ENCODE measurements at places on chromosomes 4 and X.

- no peak for DNase-seq
These were observed 315.2 kb upstream of the HTR2C start for GRCh38 chrX:114268643-114269042.

DNA sequence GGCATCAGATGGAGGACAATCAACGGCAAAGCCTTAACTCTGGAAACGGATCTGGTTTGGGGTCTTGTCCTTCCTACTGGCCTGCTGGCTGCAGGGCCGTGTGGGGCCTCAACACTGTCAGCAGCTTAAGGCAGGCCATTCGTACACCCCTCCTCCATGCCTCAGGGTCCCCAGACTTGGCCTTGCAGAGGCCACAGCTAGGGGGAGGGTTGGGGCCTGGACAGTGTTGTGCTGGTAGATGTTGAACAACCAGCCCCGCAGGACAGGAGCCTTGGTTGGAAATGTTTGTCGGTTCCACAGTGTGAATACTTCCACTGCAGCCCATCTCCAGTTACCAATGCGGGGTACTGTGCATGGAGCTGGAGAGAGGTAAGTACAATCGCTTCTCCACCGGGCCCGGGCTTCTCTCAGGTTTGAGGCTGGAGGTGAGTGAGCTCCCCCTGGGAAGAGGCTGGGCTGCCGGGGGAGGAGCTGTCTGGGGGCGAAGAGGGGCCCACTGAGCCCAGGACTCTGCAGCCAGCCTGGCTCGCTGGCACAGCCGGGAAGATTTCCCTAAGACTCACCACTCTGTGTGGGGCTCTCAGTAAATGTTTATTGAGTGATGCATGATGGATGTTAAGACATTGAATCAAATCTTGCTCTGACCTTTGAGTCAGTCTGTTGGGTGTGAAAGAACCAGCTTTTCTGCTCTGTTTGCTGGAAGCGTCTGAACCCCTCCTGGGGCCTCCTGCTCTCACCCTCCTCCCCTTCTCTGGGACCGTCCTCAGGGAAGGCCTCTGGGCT, 19.7 kb upstream of the GPR78 start:
- DNase-seq = no peak

DNA sequence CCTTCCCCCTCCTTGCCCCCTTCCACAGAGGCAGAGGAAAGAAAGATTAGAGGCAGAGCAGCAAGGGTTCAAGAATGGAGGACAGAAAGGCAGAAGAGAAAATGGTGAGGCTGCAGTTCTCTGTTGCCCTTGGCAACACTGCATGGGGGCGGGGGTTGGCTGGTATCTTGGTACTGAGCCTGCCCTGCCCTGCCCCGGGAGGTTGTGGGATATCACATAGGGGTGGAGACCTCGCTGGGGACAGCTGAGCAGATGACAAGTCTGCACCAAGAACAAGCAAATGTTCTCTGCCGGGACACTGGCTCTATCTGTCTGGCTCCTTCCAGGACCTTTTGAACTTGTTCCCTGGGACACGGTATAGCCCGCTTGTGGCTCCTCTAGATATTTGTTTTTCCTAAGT, 39.8 kb downstream of the NHS start:
- DNase-seq = no peak

DNA sequence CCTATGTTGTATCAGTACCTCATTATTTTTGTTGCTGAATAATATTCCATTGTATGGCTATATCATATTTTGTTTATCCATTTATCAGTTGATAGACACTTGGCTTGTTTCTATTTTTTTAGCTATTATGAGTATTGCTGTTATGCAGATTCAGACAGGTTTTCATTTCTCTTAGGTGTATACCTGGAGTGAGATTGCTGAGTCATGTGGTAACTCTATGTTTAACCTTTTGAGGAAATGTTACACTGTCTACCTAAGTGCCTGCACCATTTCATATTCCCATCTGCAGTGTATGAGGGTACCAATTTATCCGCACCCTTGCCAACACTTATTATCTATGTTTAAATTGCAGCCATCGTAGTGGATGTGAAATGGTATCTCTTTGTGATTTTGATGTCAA, 43.0 kb upstream of the SH3RF1 start:
- DNase-seq = no peak

GRCh38 chrX:17359500-17359899, 15.5 kb upstream of the NHS start:
- no peak for DNase-seq

DNA sequence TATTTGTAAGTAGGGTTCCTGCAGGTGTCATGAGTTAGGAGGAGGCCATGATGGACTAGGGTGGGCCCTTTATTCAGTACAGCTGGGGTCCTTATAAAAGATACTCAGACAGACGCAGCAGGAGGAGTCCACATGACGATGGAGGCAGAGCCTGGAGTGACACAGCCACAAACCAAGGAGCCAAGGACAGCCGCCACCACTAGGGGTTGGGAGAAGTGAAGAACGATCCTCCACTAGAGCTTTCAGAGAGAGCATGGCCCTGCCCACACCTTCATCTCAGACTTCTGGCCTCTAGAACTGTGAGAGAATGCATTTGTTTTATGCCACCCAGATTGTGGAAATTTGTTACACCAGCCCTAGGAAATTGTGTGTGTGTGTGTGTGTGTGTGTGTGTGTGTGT, 31.1 kb downstream of the JAKMIP1 start:
- no peak for DNase-seq

GRCh38 chr4:47490550-47490949, 5.5 kb downstream of the ATP10D start:
- no peak for DNase-seq

- DNase-seq = no peak
These were observed 36.4 kb upstream of the UNC5C start for GRCh38 chr4:95585016-95585695.

DNA sequence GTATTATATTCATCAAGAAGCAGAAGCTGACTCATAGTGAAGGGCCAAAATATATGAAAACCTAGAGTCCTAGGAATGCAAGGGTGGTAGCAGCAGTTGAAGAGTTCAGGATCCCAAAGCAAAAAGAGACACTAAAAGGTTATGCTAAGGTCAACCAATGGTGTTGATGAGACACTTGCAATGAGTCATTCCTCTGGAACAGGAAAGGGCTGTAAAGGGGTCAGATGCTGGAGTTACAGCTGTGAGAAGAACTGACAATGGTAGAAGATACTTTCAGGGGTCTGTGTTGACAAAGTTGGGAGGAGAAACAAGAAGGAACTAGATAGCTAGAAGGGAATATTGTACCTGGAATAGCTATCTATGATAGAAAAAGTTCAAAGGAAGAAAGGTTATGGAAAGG, 47.5 kb downstream of the ZGRF1 start:
- no peak for DNase-seq

DNA sequence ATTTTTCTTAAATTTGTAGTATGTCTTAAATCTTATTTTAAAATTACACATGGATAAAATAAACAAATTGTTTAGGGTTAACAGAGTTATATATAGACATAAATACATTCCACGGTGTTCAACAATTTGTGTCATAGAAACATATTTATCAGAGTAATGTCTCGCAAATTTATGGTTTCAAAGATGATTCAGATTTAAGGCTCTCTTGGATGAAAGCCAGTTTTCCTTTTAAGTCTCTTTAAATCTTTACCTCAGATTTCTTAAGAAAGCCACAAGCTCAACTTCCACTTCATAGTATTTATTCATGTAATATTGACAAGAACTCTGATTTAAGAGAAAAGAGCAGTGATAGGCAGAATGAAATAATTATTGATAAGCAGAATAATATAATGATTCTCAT, 1254.8 kb upstream of the ADGRL3 start:
- no peak for DNase-seq

- no peak for DNase-seq
These were observed 856.6 kb downstream of the GLUD2 start for GRCh38 chrX:121903961-121904360.

GRCh38 chr4:27985522-27985921, 1124.9 kb downstream of the STIM2 start:
- DNase-seq = no peak

GRCh38 chr4:84680956-84681355, 98.0 kb downstream of the CDS1 start:
- peak; percentile 10 for DNase-seq

DNA sequence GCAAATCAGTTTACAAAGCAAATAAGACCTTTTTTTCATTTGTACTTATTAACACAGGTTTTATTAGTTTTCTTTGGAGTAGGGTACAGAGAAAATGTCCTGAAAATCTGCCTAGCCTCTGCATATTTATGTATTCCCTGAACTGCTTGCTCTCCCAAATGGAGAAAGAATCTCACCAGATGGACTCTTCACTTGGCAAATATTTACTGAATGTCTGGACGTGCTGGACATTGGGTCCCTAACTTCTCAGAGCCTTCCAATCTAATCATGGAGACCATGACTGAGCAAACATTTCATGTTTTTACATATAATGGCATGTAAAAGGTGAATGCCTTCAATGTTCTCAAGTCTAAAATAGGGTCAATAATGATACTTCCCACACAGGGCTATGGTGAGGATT, 126.0 kb downstream of the CHRDL1 start:
- no peak for DNase-seq

DNA sequence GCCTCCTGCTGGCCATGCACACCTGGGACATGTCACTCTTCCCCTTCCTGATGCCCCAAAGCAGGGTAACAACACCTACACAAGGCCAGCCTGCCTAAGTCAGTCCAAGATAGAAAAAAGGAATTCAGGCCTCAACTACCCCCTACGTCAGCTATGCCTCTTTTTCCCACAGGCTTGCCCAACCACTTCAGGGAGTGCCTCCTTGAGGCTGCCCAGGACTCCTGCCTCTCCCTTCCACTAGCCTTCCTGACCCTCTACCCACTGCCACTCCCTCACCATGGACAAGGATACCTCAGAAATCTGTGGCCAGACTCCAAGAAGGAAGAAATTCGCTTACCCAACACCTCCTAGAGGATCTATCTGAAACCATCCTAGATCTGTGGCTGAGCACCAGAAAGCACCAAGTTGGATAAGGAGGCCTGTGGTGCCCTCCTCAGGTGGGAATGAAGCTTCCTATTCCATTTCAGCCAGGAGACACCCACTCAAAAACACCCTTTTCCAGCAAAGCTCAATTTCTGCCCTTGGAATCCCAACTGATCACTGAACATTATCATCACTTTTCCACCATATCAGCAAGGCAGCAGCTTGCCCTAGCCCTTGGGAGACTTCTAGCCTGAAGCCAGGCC, 1.8 kb downstream of the KDM5C start:
- DNase-seq = no peak

DNA sequence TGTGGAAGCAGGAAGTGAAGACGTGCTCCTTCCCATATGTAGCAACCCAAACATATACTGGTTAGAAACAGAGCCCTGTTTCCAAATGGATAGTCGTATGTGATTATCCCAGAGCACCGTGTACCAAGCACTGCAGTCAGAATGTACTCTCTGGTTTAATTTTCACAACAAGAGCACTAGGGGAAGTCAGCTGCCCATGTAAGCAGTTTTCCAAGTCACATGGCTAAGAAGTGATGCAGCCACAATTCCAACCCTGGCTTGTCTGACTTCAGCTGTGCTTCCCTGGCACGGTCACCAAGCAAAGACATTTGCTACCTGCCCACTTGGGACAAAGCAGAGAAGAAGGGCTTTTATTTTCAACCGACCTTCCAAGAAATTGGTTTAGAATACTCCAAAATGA, 28.2 kb upstream of the CEP135 start:
- DNase-seq = no peak

DNA sequence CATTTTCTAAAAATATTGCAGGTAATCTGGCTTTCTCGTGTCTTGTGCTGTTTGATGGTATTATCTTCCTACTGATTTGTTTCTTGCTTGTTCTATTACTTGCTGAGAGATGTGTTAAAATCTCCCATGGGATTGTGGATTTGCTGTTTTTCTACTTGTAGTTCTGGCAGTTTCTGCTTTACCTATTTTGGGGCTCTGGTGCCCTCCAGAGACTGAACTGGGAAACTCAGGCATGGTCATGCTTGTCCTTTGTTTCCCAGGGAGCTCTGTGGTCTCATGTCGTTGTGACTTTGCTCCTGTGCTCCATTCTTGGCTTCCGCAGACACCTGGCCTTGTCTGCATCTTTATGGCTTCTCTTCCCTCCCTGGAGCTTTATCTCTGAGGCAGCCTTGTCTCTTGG, 39.5 kb downstream of the NSD2 start:
- no peak for DNase-seq

DNA sequence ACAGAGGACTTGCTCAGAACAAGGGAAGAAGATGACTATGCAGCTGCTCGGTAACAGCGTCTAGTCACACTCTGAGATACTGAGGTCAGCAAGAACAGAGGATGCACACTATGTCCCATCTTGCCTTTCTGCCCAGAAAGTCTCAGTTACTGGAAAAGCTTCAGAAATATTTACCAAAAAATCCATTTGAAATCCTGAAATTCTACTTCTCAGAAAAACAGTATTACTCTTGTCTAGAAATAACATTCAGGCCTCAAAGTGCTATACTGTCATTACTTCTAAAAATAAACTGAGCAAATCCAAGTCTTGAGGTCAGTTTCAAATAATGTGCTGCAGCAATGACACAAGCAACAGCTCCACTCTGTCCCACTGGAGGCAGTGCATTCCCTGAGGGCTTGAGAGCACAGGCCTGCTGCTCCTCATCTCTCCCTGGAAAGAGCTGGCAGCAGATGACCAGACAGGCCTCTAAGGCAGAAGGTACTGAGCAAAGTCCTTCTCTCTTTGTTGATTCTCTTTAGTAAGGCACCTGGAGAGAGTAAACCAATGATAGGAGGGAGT, 76.9 kb downstream of the CAMK2D start:
- no peak for DNase-seq

DNA sequence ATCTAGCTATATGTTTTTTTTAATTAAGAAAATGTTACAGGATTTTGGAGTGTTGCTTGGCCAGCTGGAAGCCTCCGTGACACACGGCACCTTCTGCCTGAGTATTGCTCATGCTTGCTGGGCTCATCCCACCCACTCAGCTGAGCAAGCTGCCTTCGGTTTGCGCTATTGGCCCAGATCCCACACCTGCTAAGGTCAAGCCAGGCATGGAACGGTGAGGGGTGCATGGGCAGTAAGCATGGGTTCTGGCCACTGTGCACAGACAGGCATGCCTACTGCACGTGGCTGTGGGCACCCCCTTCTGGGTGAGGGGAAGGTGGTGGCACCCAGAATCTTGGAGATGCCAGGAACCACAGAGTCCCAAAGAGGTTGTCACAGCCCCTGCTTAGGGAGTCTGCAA, 1178.4 kb upstream of the PCDH7 start:
- no peak for DNase-seq

DNA sequence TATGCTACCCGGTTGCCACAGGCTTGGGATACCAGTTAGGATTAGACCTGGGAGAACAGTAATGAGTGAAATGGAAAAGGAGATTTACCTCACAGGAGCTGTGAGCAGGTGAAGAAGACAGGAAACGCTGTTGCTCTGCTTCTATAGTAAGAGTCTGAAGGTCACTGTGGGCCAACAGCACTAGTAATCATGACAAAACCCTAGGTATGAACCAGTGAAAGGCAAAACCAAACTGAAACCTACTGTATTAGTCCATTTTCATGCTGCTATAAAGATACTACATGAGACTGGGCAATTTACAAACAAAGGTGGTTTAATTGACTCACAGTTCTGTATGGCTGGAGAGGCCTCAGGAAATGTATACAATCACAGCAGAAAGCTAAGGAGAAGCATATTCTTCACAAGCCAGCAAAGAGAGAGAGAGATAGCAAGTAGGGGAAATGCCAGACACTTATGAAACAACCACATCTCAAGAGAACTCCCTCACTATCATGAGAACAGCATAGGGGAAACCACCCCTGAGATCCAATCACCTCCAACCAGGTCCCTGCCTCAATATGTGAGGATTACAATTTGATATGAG, 736.7 kb upstream of the INTU start:
- DNase-seq = no peak

Measured in NCI-H1092 (cell line).